ENCODE measurements at places on chromosomes 7 and 10.
A peak's percentile ranks its signal among the peaks of the same experiment; 100 is the strongest.

DNA sequence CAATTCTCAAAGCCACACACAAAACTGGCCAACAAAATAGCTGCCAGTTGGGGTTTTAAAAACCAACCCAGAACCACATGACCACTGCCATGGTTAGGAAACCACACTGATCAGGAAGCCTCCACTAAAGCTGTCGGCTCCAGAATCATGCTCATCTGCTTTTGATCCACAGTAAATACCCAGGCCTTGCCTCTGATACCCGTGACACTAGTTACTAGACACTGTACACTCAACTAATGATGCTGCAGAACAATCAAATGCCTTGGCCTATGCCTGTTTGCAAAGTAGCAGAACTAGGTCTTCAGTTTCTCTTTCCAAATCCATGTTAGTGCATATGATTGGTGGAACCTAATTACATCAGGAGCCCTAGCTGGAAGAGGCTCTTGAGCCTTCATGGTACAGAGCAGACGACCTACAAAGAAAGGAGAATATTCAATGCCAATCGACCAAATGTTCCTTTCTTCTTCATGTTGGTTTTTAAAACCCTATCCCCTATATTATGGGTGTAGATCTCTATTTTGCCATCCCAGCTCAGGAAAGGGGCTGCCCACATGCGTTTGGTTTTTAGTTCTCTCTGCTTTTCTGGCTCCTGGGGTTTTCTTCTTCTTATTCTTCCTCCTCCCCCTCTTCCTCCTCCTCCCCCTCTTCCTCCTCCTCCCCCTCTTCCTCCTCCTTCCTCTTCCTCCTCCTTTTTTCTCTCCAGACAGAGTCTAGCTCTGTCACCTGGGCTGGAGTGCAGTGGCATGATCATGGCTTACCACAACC lies 76.6 kb downstream of the CNNM2 start:
- DNase-seq: no peak

GRCh38 chr7:1028775-1029636 lies 15.3 kb upstream of the GPR146 start:
- peak; percentile 96 for DNase-seq

DNA sequence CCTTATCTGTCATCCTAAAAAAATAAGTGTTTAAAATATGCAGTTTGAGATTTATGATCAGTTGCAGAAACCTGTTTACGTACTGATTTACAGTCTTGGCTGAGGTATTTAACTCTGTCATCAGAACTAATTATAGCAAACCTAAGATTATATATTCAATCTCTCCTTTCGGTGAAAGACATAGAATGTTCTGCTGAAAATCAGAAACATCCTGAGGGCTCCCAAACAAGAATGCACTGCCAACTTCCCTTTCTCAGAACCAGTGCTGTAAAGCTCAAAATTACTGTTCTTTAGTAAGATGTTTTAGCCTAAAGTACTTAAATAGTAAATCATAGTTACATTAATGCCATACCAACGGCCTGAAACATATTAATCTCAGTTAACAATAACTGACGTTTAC lies 34.3 kb downstream of the FAM204A start:
- no peak for DNase-seq

- DNase-seq: no peak
These were observed 590.2 kb downstream of the MAGI2 start for GRCh38 chr7:78863281-78863680.

GRCh38 chr7:27156916-27157701 lies 634 bp upstream of the HOXA7 start:
- DNase-seq: no peak

- DNase-seq: no peak
These were observed 82.8 kb downstream of the BBS9 start for GRCh38 chr7:33212144-33212543.

DNA sequence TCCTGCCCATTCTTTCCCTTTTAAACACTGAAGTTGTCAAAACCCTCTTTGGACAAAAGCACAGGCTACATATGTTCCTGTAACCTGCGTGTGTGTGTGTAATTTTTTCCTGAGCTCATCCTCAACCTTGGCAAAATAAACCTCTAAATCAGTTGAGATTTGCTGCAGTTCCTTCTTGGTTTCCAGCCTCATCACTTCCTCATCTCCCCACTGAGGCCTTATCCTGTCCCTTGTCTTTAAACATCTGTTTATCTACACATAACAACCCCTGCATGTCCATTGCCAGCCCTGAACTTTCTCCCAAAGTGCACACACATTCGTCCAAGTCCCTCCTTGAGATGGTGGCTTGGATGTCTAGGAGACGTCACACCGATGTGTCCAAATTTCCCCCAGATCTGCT lies 35.5 kb downstream of the LYZL2 start:
- DNase-seq: no peak

- peak; percentile 84 for DNase-seq
These were observed 6.5 kb upstream of the DENND2A start for GRCh38 chr7:140646931-140647647.

- no peak for DNase-seq
These were observed 197.9 kb downstream of the ARHGAP12 start for GRCh38 chr10:31730776-31731175.

GRCh38 chr10:122281751-122282150 lies 10.7 kb downstream of the BTBD16 start:
- DNase-seq: no peak

DNA sequence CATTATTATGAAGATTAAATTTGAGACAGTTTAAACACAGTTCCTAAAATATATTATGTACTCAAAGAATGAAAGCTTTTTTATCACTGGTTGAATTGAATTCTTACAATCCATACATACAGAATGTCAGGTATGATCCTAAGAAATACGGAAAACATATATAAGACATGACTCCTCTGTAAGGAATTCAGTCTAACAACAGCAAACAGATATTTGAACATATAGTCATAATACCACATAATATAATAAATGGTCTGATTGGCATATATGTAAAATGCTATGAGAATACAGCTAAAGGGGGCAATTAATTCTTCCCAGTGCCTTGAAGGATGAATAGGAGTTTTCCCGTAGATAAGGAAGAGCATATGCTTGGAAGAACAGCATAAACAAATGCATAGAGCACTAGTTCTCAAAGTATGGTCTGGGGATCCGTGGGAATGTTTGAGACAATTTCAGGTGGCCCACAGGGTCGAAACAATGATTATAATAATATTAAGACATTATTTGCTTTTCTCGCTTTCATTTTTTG lies 10.6 kb upstream of the ARID5B start:
- DNase-seq: no peak

GRCh38 chr10:34854147-34854601 lies 39.1 kb upstream of the PARD3 start:
- DNase-seq: peak; percentile 53

DNA sequence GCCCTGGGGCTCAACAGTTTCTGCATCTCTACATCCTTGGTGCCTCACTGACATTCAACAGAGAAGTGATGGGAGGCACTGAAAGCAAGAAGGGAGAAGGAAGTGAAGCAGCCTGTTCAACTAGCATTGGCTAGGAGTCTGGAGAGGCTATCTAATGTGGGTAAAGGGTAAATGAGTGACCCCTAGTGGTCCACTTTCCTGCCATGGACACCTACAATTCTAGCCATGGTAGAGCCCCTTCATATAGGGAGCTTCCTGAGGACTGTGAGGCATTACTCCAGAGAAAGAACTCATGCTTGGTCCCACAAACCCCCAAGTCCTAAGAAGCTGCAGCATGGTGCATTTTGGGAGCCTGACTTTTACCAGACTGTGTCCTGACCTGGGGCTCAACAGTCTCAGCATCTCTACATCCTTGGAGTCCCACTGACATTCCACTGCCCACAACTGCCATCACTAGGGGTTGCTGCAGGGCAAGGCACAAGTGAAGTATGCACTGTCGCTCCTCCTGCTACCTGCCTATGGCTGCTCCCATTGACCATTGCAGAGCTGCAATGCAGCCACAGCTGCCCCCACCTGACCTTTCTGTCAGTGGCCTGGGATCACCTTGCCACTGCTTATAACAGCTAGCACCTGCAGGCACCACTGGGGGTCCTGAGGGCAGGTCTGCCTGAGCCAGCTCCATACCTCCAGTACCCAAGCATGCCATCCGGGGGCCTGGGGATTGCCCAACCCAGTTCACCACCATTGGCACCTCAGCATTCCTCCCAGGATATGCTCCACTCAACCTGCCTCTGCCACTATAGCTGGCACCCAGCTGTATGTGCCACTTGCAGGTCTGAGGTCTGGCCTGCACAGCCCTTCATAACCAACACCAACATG lies 44.1 kb upstream of the CDK6 start:
- DNase-seq: peak; percentile 78

- DNase-seq: no peak
These were observed 33.8 kb upstream of the FIS1 start for GRCh38 chr7:101278461-101279292.

DNA sequence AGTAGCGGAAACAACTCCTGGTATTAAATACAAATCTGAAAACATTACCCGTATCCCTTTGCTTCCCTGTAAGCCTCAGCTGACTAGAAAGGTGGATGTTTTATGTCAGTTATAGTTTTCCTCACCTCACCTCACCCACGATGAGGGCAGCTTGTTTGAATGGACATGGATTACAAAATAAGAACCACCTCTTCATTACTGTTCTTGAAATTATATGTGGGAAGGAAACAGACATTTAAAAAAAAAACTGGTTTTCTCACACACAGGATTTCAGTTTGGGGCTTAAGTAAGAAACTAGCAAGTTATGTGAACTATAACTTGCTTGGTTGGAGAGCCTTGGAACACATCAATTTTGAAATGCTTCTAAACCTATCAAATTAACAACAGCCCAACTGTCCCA lies 232.9 kb upstream of the CCDC6 start:
- DNase-seq: no peak

GRCh38 chr7:13159467-13160184 lies 472.2 kb downstream of the ARL4A start:
- no peak for DNase-seq

- DNase-seq: no peak
These were observed 6.4 kb downstream of the WEE2 start for GRCh38 chr7:141714571-141714970.

- DNase-seq: no peak
These were observed 16.7 kb downstream of the LSMEM1 start for GRCh38 chr7:112497481-112497880.

- peak; percentile 11 for DNase-seq
These were observed at the start of gene VSTM4 for GRCh38 chr10:49115015-49115795. VSTM4 (minus strand) TSS chr10:49115522; CDS start chr10:49115485, 37 bp downstream.

GRCh38 chr10:98456686-98457482 lies 10.1 kb upstream of the HPS1 start:
- no peak for DNase-seq
